ENCODE measurements at places on chromosomes 6 and 20.

GRCh38 chr6:114432400-114432799 lies 89.6 kb upstream of the HS3ST5 start:
- DNase-seq: no peak

DNA sequence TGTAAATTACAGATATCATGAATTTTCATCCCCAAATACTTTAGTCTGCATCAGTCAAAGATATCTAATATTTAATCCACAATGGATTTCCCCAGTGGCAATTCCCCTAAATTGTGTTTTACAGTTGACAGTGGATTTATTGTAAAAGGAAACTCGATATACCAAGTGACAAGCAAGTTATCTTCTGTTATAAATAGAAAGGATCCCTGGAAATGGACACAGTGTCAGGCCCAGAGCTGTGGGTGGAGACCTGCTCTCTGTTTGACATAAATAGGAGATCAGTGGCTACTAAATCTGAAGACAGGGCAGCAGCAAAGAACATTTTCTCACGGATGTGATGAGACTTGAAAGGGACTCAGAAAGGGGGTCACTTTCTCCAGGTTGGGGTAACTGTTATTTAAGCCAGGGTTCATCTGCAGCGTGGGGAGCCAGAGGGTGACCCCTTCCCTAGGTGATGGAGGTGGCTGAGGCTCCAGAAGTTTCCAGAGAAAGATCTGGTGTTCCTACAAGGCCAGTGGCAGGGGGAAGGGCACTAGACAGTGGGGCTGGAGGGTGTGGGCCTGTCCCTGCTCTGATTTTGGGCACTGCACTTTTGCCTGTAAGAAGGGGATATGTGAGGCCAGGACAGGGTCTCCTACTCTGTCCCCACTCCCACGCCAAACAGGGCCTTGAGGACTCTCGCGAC lies 12.3 kb upstream of the FAM110A start:
- no peak for DNase-seq

GRCh38 chr20:33609504-33609903 lies 52.6 kb upstream of the C20orf144 start:
- DNase-seq: no peak

- no peak for DNase-seq
Observed at GRCh38 chr6:93751969-93752368, 332.6 kb upstream of the EPHA7 start.

- peak; percentile 63 for DNase-seq
Observed at GRCh38 chr6:403659-404655, 12.4 kb downstream of the IRF4 start.

DNA sequence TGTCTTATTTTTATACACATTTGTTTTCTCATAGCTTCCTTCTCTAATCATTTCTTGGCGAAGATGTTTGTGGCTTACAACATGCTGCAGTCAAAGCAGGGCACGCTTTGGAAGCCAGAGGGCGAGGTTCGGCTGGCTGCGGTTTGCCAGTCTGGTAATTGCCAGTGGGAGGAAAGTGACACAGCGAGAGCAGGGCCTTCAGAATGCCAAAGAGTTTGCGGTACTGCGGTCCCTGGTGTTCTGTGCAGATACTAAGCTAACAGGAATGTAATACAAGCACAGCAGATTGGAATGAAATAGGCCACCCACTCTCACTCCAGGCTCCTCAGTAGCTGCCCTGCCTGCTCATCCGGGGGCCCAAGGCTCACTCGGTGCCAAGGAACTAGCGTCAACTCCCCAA lies 58.7 kb upstream of the TGM3 start:
- DNase-seq: no peak

GRCh38 chr20:23087587-23088251 lies 1.6 kb upstream of the CD93 start:
- DNase-seq: no peak

DNA sequence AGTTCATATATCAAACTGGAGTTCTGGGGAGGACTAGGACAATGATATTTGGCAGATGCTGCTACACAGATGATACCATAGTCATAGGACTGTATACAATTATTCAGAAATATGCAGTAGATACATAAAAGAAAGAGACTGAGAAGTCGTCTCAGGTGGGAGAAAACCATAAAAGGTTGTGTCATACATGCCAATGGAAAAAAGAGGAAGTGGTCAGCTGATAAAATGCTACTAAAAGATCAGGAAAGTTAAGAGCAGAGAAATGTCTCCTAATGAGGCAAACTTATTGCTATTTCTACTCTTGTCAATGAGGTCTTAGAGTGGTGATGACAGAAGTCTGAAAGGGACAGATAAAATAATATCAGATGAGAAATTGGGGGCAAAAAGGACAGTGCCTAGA lies 407.6 kb downstream of the COL12A1 start:
- no peak for DNase-seq

DNA sequence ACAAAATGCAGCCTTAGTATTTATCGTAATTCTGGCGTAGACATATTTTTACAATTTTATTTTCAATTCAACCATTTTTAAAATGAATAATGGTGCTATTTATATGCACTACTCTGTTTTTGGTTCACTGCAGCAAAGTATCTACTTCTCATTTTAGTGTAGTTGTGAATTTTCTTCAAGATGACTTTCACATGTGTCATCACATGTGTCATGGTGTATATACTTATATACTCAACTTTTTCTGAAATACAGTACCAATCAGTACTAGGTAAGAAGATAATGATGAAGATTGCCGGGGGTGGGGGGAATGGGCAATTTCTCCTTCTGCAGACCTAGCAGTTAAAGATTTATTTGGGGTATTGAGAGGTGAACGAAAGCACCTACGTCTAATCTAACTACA lies 634.5 kb downstream of the PHF3 start:
- no peak for DNase-seq

- no peak for DNase-seq
Observed at GRCh38 chr6:3526962-3527650, 70.3 kb upstream of the SLC22A23 start.

- no peak for DNase-seq
Observed at GRCh38 chr6:129608886-129609537, 101.0 kb downstream of the ARHGAP18 start.

DNA sequence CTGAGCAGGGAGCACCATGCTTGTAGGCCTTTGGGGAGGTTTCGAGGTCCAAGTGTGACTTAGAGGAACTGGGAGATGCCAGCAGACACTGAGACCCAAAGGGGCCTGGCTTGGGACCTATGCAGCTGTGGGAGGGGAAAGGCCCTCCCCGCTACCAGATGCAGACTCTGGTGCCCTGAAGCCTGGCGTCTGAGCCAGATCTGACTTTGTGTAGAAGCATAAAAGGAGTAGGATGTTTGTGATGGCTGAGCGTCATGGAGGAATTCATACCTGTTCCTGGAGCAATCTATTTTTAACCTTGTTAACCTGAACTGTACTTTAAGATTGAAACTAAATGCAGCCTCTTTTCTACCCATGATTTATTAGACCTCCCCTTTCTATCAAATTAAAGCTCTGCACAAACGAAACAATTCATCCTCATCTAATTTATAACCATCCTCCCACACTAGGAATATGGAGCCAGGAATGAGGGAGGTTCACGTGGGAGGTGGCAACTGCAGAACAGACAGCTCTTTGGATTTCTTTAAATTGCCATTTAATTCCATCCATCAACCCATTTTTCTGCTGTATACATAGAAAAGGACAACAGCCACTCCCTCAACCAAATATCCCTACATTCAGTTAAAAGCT lies 172.6 kb upstream of the AGPAT4 start:
- DNase-seq: no peak

DNA sequence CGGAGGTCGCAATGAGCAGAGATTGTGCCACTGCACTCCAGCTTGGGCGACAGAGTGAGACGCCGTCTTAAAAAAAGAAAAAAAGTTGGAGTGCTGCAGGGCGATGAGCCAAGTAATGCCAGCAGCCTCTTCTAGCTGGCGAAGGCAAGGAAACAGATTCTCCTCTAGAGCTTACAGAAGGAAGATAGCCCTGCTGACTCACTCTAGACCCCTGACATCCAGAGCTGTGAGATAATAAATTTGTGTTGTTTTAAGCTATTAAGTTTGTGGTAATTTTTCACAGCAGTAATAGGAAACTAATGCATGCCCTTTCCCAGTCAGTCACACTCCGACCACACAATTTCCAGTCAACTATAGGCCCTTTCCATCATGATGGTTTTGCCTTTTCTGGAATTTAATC lies 16.4 kb downstream of the PRSS16 start:
- DNase-seq: no peak

- DNase-seq: no peak
Observed at GRCh38 chr6:14110001-14110818, 7.4 kb upstream of the CD83 start.

GRCh38 chr6:45293306-45293705 lies 34.8 kb upstream of the RUNX2 start:
- no peak for DNase-seq

- no peak for DNase-seq
Observed at GRCh38 chr20:34987288-34988190, 31.9 kb downstream of the MYH7B start.

DNA sequence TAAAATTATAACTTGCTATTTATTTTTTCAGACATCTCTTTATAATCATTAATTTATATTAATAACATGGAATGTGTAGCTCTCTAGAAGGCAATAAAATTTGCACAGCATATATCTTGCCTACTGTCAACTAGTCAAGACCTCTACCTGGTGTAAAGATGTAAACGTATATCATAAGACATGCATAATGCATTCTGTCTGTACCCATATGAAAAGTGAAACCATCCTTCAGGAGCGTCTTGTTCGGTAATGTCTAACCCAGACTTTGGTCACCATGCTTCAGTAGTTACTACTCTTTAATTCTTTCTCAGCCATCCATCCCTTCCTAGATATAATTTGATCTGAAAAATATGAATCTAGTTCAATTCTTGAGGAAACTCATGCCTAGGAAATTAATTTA lies 21.0 kb downstream of the CEP43 start:
- DNase-seq: no peak

- no peak for DNase-seq
Observed at GRCh38 chr6:79895382-79896074, 51.8 kb downstream of the ELOVL4 start.

- DNase-seq: no peak
Observed at GRCh38 chr6:135525594-135525993, 28.1 kb upstream of the AHI1 start.

DNA sequence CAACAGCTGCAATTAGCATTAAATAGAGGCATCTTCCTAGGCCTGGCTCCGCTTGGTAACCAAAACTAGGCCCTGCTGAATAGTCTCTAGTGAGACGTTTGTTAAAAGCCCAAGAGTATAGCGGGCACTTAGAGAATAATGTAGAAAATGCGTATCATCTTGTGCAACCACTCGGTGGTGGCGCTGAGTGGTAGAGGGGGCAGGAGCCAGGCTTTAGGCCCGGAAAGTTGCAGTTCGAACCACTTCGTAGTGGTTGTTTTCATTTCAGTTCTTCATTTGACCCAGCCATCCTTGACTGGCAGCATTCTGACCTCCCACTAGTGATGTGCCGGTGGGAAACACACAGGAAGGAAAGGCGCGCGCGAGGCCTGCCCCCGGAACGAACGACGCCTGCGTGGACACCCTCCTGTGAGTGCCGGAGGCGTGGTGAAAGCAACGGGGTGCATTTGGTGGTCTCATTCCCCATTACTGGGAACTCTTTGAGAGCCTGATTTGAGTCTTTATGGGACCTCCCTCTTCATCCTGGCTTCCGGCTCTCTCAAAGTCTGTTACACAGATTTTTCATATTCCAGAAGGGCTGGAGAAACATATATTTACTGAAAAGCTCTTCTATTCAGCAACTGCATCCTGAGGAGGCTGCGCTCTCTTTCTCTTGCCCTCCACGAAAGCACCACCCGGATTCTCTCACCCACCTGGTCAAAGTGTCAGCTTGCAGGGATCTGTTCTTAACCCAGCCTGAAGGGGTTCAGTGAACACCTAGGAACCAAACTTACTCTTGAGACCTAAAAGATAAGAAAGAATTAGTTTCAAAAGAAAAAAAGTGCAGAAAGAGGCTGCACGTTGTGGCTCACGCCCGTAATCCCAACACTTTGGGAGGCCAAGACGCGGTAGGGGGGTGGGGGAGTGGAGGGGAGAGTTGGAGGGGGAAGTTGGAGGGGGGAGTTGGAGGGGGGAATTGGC lies 18.2 kb downstream of the GPX5 start:
- DNase-seq: peak; percentile 15

GRCh38 chr6:16374461-16375200 lies 136.2 kb downstream of the GMPR start:
- DNase-seq: no peak

DNA sequence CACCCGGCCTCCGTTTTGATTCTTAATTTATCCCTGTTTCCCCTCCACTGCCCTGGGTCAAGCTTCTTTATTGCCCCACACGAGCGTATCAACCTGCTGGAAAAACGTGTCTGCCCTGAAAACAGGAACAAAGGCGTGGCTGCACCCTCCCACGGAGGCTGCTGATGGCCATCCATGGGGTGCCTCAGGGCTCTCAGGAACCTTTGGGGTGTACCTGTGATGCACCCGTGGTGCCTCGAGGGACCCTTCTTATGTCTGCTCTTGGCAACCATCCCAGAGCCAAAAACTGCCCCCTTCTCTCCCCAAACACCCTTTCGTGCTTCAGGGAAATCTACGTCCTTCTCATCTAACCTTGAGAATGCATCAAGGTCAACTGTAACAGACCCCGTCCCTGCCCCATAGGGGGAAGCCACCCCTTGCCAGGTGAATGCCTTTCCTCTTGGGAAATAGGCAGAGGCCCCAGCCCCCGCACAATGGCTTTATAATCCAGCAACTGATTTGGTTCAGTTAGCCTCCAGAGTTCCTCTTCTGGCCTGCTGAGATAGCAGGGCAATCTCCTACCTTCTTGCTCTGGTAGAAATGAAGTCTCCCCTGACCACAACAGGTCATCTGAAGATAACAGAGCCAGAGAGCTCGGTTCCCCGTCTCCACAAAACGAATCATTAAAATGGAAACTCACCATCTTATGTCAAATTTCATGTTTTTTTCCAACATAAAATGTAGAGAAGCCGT lies 29.4 kb downstream of the PSMG4 start:
- no peak for DNase-seq

DNA sequence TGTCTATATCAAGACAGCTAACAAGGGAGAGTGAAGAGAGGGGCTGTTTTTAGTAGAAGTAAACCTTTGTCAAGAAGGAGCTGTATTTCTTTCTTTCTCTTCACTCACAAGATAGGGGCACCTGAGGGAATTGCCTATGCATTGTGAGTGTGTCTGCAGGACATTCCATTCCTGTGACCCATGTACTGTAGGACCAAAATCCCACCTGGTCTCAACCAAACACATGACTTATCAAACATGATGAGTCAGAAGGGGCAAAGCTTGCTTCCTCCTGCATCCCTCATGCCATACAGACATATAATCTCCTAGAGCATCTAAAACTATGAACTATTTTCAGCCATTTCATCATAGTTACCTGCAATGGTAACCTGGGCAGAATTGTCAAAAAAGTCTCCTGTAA lies 21.8 kb downstream of the PKHD1 start:
- no peak for DNase-seq

- DNase-seq: no peak
Observed at GRCh38 chr6:55963301-55963700, 87.9 kb upstream of the BMP5 start.

DNA sequence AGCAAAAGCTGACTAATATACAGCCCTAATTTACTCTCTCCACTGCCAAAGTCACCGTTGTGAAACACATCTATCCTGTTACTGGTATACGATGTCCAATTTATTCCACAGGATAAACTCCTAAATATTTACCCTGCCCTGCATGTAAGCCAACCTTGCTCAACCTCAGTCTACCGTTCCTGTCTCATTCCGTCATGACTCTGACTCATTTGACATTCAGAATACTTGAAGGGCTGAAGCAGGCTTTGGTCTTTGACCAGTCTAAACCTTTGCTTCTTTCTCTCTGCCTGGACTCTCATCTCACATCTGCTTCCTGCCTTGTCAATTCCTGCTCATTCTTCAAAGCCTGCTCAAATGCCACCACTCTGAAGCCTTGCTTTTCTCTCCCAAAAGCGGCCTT lies 157.5 kb downstream of the SCP2D1 start:
- DNase-seq: no peak

Data from stimulated activated CD4-positive, alpha-beta T cell treated with anti-CD3 and anti-CD28 coated beads, Interleukin-12 subunit alpha, Interleukin-12 subunit beta, amount 100 ng/mL, for 24 hours (primary cell).